ENCODE measurements at places on chromosomes 12 and 14.

DNA sequence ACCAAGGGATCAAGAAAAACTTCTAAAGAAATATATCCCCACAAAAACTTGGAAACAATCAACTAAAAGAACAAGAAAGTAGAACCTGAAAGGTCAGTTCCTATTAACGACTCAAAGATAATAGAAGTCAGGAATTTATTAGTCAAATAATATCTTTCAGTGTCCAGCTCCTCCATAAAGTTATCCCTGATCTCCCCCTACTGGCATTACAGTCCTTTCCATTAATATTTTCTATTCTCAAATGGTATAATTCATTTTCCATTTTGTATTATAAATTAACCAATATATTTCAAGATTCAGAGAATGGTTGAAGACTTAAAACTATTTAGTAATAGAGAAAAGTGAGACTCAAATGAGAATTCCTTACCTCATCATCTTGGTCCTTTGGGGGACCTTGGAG lies 11.6 kb upstream of the SUPT16H start:
- DNase-seq: no peak

GRCh38 chr14:91964724-91965123 lies 17.2 kb upstream of the FBLN5 start:
- DNase-seq: no peak

DNA sequence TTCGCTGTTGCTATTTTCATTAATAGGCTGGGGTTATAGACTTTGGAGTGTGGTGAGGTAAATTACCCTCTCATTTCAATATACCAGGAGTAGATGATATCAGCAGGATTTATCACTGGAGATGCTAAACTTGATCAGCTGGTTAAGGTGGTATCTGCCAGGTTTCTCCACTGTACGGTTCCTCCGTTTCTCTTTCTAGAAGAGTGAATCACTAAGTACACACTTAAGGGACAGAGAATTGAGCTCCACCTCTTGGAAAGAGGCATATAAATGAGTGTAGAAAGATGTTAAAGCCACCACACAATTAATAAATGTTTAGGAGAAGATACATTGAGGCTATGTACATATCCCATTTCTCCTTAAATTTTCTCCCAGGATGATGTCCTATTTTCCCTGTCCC lies 277.4 kb upstream of the GRIP1 start:
- DNase-seq: no peak

DNA sequence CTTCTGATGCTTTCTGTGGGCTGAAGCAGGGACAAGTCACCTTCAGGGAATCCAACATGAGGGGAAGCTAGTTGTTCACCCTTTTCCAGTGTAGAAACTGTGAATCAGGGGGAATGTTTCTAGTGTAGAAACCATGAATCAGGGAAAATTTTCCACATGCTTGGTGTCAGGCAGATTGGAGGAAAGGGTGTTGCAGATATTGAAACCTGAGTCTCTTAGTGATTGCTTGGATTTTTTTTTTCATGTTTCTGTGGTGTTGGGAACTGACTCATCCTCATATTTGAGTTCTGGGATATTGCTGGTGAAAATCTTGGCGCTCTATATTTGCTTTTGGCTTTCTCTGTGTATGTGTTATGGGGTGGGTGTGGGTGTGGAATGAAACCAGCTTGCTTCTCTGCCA lies 144.5 kb upstream of the FBXO33 start:
- no peak for DNase-seq

GRCh38 chr14:24312736-24313507 lies 1.6 kb downstream of the LTB4R start:
- DNase-seq: no peak

DNA sequence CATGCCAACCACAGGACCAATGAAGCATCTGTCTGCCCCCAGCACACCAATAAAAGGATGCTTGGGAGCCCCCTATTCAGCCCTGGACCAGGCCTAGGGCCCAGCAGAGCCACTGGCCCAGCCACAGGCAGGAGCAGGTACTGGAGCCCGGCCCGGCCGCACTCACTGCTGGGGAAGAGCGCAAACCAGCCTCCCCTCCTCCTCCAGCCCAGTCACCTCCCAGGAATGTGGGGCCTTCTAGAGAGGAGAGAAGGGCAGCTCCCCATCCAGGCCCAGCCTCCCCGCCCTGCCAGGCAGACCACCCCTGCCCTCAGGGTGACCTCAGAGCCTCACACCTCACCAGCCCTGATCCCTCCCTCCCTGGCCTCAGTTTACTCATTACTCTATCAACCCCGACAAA lies 56.2 kb downstream of the CCNK start:
- no peak for DNase-seq

- DNase-seq: no peak
Observed at GRCh38 chr12:30437616-30438015, 258.1 kb downstream of the IPO8 start.

Measured in NCI-H774 (cell line).